SK-N-SH treated with all-trans-retinoic acid at 6 μM for 48 hours (cell line): ENCODE measurements at places on chromosomes 2 and 18.

DNA sequence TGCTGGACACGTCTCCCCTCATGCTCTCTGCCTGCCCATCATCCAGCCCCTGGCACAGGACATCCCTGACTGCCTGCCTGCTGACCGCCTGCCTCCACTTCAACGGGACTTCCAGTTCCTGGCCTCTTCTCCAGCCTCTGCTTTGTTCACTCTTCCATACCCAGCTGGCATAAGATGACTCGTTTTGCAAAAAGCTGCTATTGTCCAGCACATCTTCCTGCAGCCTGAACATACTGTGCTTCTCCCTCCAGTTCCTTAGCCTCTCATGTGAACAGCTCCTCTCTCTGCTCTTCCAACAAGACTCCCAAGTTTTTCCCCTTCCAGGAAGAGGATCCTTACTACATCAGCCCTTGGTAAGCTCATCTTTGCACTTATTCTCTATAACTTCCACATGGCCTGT lies 62.4 kb upstream of the SKOR2 start:
- no peak for ATAC-seq

DNA sequence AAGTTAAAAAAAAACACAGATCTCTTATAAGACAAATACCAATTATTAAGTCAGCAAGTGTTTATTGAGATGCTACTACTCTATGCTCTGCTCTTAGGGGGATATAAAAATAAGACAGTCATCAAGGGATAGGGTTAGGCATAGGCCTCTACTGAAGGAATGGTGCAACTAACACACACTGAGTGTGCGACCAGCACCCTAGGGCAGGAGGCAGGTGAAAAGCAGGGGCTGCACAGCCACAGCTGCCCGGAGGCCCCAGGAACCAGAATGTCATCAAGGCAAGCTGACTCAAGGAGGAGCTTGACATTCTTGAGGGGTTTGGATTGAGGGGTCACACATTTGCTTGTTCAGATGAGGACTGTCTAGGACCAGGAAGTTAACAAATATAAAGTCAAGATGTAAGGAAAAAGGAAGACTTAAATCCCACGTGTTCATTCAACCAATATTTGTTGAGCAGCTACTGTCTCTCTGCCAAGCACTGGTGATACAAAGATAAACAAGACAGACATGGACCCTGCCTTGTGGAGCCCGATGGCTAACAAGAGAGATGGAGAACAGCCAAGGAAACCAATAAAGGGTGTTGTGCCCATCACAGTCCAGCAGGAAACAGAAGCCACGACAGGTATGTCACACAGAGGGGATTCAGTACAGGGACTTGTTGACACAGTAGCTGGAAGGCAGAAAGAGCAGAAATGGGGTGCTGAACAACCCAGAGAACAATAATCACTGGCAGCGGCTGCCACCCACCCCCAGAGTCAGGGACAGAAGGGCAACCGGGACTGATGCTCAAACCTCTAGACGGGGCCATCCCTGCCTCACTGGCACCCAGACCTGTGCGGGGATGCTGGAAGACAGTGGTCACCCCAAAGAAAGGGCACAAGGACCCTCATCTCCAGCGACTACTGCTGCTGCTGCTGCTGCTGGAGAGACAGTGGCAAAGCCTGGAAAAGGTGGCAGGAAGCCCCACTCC lies 45.8 kb upstream of the MAL start:
- no peak for ATAC-seq

DNA sequence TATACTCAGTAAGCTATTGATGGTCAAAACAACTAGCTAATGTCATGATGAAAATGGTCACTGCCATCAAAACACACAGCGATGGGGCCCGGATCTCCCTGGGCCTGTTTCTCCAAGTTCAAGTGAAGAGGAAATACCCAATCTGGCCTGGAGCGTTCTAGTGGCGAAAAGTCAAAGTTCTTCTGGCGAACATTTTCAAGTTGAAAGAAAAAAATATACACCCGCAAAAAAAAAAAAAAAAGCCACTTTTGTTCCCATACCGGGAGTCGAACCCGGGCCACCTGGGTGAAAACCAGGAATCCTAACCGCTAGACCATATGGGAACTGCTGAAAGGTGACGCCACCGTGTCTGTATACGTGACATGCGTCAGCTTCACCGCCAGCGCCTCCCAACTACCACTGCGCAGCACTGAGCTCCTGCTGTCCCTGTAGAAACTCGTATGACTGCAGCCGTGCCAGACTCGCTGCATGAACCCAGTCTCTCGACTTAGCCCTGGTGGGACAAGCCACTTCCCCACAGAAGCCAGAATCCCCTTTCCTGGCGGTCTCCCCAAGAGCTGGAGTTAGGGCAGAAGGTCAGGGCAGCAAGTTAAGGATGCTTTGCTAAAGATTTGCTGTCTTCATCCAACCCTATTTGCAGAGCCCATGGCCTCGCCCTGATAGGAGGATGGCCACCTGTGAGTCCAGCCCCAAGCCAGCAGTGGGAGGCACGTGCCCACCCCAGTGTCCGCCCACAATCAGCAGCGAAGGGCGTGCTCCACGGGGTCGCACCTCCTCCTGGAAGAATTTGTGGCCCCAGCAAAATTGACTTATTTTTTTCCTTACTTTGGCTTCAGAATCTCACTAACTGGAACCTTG lies 5.6 kb upstream of the IMP4 start:
- ATAC-seq = peak; percentile 76

DNA sequence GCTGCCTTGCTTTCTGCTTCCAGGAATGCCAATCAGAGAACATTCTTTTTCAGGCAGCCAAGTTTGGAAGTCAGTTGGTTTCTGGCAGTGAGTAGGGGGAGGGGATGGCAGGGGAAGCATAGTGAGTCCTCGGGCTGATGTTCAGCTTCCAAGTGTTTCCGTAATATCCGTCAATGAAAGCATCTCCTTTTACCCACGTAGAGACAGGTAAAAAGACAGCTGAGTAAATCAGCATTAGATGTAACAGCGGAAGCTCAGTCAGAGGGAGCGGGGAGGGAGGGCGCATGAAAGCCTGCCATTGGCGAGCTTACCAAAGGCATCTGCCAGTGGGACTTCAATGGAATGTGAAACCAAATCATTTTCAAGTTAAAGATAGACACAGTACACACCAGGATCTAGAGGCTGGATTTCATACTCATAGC lies 117.1 kb upstream of the DTNA start:
- ATAC-seq = peak; percentile 45; the same call in 2 of the 3 replicates

GRCh38 chr2:34112161-34112560 lies 513.1 kb upstream of the FAM98A start:
- ATAC-seq = no peak

DNA sequence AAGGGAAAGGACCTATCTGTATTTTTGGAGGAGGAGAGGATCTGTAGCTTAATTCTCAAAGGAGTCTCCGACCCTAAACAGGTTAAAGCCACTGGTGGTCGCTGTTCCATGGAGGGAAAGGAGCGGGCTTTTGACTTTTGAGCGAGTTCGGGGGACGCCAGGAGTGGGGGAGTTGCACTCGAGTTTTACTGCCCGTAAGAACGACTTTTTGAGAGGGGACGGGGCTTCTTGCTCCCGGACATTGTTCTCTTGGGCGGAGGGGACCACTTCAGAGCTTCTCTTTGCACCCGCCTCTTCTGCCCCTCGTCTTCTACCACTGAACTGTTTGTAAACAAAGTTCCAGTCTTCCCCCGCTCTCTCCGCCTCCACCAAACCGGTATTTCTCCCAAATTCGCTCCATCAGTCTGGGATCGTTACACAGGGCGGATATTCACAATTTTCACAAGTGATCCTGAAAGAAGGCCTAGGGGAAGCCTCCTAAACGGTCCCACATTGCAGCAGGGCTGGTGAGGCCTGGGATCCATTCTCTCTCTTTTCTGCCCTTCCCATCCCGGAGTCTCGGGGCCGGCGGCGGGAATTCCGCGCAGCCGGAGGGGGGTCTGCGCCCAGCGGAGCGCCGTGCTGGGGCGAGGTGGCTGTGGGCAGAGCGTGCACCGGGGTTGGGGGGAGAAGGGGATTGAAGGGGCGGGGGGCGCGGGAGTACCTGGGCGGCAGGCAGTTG lies 6.6 kb downstream of the DLX2 start:
- peak; percentile 7 for ATAC-seq

DNA sequence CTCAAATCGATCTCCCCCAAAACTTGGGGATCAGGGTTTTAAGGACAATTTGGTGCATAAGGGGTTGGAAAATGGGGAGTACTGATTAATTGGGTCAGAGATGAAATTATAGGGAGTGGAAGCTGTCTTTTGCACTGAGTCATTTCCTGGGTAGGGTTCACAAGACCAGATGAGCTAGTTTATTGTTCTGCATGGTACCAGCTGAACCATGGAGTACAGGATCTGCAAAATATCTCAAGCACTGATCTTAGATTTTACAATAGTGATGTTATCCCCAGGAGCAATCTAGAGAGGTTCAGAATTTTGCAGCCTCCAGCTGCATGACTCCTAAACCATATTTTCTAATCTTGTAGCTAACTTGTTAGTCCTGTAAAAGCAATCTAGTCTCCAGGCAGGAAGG lies 73.1 kb downstream of the CPO start:
- no peak for ATAC-seq

- ATAC-seq = no peak
These were observed 163.9 kb upstream of the DNMT3A start for GRCh38 chr2:25505622-25506021.
